Body of pancreas (tissue), 4 donors: ENCODE measurements at places on chromosomes 6 and 20.

DNA sequence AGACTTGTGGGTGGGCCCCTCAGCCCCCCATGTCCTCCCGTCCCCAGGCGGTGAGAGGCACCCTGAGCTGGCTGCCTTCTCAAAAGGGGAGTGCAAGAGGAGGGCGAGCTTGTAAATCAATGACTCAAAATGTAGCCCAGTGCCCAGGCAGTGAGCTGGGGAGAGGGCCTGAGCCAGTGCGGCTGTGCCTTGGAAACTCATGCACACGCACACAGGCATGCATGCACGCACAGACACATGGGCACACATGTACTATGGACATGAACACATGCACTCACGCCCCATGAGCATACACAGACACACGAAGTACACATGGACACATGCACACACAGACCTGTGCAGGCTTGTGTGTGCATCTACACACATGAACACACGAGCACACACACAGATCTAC lies 133.5 kb downstream of the TAF4 start:
- no peak overlapping the region for H3K4me3 ChIP-seq
- H3K4me1 ChIP-seq: no peaks in the 10 kb centered on the region
- peak; percentile 2 for DNase-seq

GRCh38 chr6:34095136-34095505 lies 50.8 kb downstream of the GRM4 start:
- H3K27me3 ChIP-seq: no peaks in the 10 kb centered on the region
- no peak overlapping the region for H3K4me3 ChIP-seq
- H3K27ac ChIP-seq: no peak overlapping the region
- H3K4me1 ChIP-seq: no peaks in the 10 kb centered on the region
- DNase-seq: no peak

DNA sequence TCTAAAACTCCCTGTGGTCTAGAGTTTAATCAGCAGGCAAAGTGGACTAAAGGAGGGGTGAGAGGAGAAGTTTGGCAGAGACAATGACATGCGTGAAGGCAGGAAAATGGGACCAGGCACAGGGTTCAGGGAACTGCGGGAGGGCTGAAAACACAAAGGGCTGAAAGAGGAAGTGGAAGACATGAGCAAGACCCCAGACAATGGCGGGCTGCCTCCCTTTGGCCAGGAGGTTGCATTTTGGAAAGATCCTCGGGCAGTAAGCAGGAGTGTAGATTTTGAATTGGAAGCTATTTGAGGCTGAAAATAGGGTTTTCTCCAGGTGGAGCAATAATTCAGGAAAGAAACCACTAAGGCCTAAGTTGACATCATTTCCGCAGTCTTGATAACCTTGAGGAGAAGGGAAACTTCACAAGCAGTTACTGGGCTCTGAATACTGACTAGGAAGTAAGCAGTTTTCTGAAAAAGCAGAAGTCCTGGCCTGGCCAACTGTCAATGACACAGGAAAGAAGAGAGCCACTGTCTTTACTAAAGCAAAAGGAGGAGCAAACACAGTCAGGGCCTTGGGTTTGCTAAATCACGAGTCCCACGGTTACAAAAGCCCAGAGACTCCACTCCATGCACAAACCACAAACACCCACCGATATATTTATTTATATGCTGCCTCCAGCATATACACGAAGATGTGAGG lies 3.4 kb downstream of the LY86 start:
- no peaks in the 10 kb centered on the region for H3K36me3 ChIP-seq
- peak; percentile 68 for DNase-seq
- no peaks in the 10 kb centered on the region for H3K4me1 ChIP-seq

DNA sequence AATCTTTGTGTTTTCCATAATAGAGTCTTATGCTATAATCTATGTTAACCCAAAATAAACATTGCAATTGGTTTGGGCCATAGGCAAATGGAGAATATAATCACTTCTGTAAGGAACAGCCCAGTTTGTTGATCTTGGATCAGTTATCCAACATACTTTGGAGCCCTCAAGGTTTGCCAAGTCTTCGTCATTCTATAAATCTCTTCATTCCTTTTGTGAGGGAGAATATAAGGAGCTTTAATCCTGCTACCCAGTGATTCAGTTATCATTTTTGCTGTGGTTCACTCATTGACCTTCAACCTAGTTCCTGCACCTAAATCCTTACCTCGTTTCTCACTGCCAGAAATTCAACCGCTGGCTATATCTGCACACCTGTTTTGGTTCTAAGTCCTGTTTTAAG lies 500.3 kb upstream of the PTCHD4 start:
- H3K27ac ChIP-seq: no peak overlapping the region
- no peak overlapping the region for H3K4me3 ChIP-seq
- H3K4me1 ChIP-seq: no peaks in the 10 kb centered on the region
- H3K27me3 ChIP-seq: no peaks in the 10 kb centered on the region
- H3K36me3 ChIP-seq: no peaks in the 10 kb centered on the region

DNA sequence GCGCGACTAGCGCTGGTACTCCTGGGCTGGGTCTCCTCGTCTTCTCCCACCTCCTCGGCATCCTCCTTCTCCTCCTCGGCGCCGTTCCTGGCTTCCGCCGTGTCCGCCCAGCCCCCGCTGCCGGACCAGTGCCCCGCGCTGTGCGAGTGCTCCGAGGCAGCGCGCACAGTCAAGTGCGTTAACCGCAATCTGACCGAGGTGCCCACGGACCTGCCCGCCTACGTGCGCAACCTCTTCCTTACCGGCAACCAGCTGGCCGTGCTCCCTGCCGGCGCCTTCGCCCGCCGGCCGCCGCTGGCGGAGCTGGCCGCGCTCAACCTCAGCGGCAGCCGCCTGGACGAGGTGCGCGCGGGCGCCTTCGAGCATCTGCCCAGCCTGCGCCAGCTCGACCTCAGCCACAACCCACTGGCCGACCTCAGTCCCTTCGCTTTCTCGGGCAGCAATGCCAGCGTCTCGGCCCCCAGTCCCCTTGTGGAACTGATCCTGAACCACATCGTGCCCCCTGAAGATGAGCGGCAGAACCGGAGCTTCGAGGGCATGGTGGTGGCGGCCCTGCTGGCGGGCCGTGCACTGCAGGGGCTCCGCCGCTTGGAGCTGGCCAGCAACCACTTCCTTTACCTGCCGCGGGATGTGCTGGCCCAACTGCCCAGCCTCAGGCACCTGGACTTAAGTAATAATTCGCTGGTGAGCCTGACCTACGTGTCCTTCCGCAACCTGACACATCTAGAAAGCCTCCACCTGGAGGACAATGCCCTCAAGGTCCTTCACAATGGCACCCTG lies 1.6 kb downstream of the TPBG start:
- H3K27ac ChIP-seq: no peak overlapping the region
- H3K4me1 ChIP-seq: peaks cover 17% of the 10 kb centered on the region
- H3K27me3 ChIP-seq: no peaks in the 10 kb centered on the region
- DNase-seq: peak; percentile 27
- H3K36me3 ChIP-seq: no peaks in the 10 kb centered on the region

- H3K4me1 ChIP-seq: peaks cover 5% of the 10 kb centered on the region
- no peaks in the 10 kb centered on the region for H3K36me3 ChIP-seq
- no peak for DNase-seq
- no peak overlapping the region for H3K4me3 ChIP-seq
These were observed 10.1 kb downstream of the SLC22A2 start for GRCh38 chr6:160248538-160248937.

DNA sequence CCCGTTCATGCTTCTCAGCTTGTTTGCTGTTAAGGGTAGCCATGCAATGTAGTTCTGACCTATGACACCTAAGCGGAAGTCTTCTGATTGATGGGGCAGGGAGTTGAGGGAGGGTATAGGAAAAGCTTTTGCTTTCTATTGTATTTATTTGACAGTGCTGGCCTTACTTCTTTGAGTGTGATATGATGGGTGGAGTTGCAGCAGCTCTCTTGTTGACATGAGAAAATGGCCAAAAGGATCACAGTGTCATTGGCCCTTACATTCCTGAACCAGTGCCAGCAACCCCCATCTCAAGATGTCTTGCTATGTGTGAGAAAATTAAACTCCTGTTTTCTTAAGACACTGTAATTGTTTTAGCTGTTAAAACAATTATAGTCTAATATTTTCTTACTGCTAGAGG lies 117.5 kb downstream of the SAMD5 start:
- H3K4me1 ChIP-seq: no peaks in the 10 kb centered on the region
- no peaks in the 10 kb centered on the region for H3K27me3 ChIP-seq
- no peak overlapping the region for H3K27ac ChIP-seq
- no peak overlapping the region for H3K4me3 ChIP-seq
- no peaks in the 10 kb centered on the region for H3K36me3 ChIP-seq
- no peak for DNase-seq

DNA sequence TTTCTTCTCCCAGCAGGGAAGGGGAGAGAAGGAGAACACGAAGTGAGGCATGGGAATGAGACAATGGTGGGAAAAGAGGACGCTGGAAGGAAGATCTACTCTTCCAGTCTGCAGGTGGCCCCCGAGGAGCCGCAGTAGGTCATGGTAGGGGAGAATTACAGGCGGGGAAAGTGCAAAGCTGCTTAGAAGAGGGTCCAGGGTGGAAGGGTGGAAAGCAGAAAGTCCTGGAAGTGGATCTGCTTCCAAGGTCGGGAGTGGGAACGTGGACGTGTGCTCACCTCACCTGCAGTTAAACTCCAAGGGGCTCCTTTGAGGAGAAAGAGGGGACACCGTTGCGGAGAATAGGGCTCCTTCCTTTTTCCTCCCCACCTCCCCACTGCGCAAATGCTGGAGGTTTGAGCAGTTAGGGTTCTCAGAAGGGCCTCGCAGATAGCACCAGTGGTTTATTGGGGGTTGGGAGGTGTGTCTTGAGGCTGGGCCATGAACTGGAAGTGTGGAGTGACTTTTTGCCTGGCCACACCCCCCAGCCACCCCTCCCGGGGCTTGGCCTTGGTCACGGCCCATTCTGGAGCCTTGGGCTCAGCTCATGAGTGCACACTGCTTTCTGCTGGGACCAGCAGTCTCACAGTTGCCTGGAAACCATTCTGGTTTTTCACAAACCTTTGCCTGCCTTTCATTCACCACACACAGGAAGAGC lies 100.4 kb upstream of the MLN start:
- no peak overlapping the region for H3K4me3 ChIP-seq
- DNase-seq: peak; percentile 30
- H3K4me1 ChIP-seq: peaks cover 21% of the 10 kb centered on the region

DNA sequence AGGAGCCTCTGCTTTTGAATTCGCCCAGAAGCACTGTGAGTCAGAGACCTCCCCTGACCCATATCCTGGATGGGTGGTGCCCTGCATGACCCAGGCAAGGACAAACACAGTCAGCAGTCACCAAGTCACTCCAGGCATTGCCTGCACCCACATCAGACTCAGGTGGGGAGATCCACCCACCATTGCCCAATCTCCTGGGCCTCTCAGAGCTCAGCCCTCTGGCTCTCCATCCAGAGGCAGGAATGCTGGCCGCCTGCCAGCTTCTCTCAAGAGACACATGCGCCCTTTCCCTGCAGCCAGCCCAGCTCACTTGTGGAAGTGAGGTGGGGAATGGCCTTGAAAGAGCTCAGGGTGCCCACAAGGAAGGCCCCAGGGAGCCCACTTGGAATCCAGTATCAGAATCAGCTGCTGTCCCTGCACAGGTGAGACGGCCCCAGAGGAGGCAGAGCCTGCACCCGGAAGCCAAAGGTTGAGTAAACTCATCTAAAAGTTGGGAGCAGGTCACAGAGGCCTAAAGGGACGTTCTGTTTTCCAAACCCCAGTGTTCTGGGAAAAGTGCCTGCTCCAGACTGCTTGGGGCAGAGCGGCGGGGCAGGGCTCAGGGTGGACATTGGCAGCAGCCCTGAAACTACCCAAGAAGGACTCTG lies 129.8 kb downstream of the PREX1 start:
- peak overlapping the region; percentile 51 for H3K27ac ChIP-seq
- no peaks in the 10 kb centered on the region for H3K36me3 ChIP-seq
- H3K4me3 ChIP-seq: no peak overlapping the region
- H3K27me3 ChIP-seq: no peaks in the 10 kb centered on the region

- H3K27ac ChIP-seq: no peak overlapping the region
- no peaks in the 10 kb centered on the region for H3K27me3 ChIP-seq
- peaks cover 15% of the 10 kb centered on the region for H3K4me1 ChIP-seq
- H3K4me3 ChIP-seq: no peak overlapping the region
- DNase-seq: no peak
These were observed 568 bp downstream of the CCDC170 start for GRCh38 chr6:151494235-151494935.

DNA sequence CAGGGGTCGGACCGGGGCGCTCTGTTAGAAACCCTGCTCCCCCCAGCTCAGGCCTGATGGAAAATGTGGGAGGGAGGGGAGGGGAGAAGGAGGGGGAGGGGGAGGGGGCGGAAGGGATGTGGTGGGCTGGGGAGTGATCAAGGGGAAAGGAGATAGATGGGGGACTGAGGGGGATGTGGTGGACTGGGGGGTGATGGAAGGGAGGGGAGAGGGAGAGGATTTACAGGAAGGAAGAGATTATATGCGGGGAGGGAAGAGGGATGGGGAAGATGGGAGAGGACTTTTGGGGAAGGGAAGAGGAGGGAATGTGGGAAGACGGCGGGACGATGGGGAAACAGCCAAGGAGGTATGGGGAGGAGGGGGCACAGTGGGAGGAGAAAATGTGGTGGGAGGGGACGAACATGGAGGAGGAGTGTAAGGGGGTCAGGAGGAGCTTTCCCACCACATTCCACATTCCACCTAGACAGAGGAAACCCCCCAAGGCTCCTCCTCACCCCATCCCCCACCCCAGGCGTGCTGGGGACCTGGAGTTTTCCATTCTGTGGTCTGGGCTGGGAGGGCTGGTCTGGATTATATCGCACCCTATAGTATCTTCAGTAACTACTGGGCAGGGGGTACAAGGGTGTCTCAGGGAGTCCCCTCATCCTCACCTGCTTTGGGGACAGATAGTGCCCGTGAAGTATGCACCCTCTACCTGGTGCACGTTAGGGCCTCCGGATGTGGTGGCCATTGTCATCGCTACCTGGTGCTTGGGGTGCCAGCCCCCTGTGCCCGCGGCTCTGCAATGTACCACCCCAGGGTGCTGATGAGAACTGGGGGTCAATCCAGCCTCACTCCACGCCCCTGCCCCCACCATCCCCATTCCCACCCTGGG lies 578 bp upstream of the PTGIS start:
- H3K36me3 ChIP-seq: no peaks in the 10 kb centered on the region
- no peak overlapping the region for H3K4me3 ChIP-seq
- H3K4me1 ChIP-seq: peaks cover 5% of the 10 kb centered on the region
- no peaks in the 10 kb centered on the region for H3K27me3 ChIP-seq
